Lung (tissue), 17 donors: ENCODE measurements at places on chromosomes 13 and 19. TPM values are rescaled to one million over a fixed set of nuclear protein-coding genes. Genes with fewer than 3 reads are reported as not detected.
A peak's percentile ranks its signal among the peaks of the same experiment; 100 is the strongest.

DNA sequence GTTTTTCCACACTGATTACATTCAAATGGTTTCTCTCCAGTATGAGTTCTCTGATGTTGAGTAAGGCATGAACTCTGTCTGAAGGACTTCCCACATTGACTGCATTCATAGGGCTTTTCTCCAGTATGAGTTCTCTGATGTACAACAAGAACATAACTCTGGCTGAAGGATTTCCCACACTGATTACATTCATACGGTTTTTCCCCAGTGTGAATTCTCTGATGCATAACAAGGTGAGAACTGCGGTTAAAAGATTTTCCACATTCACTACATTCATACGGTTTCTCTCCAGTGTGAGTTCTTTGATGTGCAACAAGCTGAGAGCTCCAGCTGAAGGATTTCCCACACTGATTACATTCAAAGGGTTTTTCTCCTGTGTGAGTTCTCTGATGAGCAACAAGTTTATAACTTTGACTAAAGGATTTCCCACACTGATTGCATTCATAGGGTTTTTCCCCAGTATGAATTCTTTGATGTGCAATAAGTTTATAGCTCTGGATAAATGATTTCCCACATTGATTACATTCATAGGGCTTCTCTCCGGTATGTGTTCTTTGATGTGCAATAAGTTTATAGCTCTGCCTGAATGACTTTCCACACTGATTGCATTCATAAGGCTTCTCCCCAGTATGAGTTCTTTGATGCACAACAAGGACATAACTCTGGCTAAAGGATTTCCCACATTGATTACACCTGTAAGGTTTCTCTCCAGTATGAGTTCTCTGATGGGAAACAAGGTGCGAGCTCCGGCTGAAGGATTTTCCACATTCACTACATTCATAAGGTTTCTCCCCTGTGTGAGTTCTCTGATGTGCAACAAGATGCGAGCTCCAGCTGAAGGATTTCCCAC lies 23.5 kb downstream of the ZNF180 start:
- no peaks in the 10 kb centered on the region for H3K27me3 ChIP-seq
- H3K4me3 ChIP-seq = no peak overlapping the region
- DNase-seq = peak; percentile 18

The ZNF524 gene
- total RNA-seq = 26.3 TPM

The CAPN12 gene
- total RNA-seq = 2.0 TPM

The ERICH6B gene
- not detected for total RNA-seq

DNA sequence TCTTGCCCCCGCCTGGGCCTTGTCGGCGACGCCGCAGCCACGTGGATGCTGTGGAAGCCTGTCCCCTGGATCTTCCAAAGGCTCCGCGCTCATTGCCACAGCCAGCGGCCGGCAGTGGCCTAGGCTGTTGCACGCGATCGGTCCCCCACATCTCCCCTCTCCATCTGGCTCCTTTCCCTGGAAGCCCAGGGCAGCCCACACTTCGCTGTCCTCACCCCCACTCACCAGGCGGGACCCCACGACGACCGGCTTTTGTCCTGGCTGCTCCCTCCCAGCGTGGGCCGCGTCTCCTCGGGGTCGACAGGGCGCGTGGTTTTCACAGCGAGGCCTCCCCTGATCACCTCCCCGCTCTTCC lies 605 bp upstream of the TEX30 start:
- H3K4me3 ChIP-seq = peak overlapping the region; percentile 79
- no peaks in the 10 kb centered on the region for H3K36me3 ChIP-seq
- H3K27ac ChIP-seq = peak overlapping the region; percentile 85
- H3K27me3 ChIP-seq = no peaks in the 10 kb centered on the region
- peaks cover 8% of the 10 kb centered on the region for H3K4me1 ChIP-seq
- DNase-seq = no peak

- H3K27me3 ChIP-seq = no peaks in the 10 kb centered on the region
- H3K36me3 ChIP-seq = peaks cover 9% of the 10 kb centered on the region
- DNase-seq = no peak
- peak overlapping the region; percentile 98 for H3K27ac ChIP-seq
These were observed 838 bp downstream of the PPP2R1A start for GRCh38 chr19:52190487-52191293.

The ZIK1 gene
- total RNA-seq = 13.8 TPM

- no peak overlapping the region for H3K27ac ChIP-seq
- no peak for DNase-seq
- H3K4me3 ChIP-seq = no peak overlapping the region
- no peaks in the 10 kb centered on the region for H3K4me1 ChIP-seq
- no peaks in the 10 kb centered on the region for H3K36me3 ChIP-seq
These were observed 60.3 kb downstream of the ZNF100 start for GRCh38 chr19:21707065-21707464.

The ADPRHL1 gene
- total RNA-seq = 1.4 TPM

The GPALPP1 gene
- 45.0 TPM for total RNA-seq

- H3K4me3 ChIP-seq = no peak overlapping the region
- no peaks in the 10 kb centered on the region for H3K27me3 ChIP-seq
- no peak overlapping the region for H3K27ac ChIP-seq
- H3K36me3 ChIP-seq = no peaks in the 10 kb centered on the region
- DNase-seq = no peak
- no peaks in the 10 kb centered on the region for H3K4me1 ChIP-seq
These were observed 511.0 kb upstream of the HTR2A start for GRCh38 chr13:47407808-47408207.

- no peaks in the 10 kb centered on the region for H3K4me1 ChIP-seq
- H3K27me3 ChIP-seq = no peaks in the 10 kb centered on the region
- peak; percentile 34 for DNase-seq
- H3K27ac ChIP-seq = no peak overlapping the region
These were observed 19.4 kb downstream of the GPC5 start for GRCh38 chr13:91417660-91418325.

- peaks cover 13% of the 10 kb centered on the region for H3K27me3 ChIP-seq
- H3K27ac ChIP-seq = peak overlapping the region; percentile 100
- H3K4me3 ChIP-seq = peak overlapping the region; percentile 64
- H3K36me3 ChIP-seq = no peaks in the 10 kb centered on the region
- no peak for DNase-seq
- peaks cover 14% of the 10 kb centered on the region for H3K4me1 ChIP-seq
These were observed 108.8 kb downstream of the KCNRG start for GRCh38 chr13:50123862-50124535.

- H3K4me3 ChIP-seq = no peak overlapping the region
- H3K27ac ChIP-seq = no peak overlapping the region
- H3K4me1 ChIP-seq = peaks cover 5% of the 10 kb centered on the region
- H3K27me3 ChIP-seq = no peaks in the 10 kb centered on the region
These were observed 4.2 kb downstream of the DHX34 start for GRCh38 chr19:47353307-47353712.

The NKPD1 gene
- total RNA-seq = not detected

The CYP4F12 gene
- 4.2 TPM for total RNA-seq

The ALOX5AP gene
- total RNA-seq = 17.9 TPM

DNA sequence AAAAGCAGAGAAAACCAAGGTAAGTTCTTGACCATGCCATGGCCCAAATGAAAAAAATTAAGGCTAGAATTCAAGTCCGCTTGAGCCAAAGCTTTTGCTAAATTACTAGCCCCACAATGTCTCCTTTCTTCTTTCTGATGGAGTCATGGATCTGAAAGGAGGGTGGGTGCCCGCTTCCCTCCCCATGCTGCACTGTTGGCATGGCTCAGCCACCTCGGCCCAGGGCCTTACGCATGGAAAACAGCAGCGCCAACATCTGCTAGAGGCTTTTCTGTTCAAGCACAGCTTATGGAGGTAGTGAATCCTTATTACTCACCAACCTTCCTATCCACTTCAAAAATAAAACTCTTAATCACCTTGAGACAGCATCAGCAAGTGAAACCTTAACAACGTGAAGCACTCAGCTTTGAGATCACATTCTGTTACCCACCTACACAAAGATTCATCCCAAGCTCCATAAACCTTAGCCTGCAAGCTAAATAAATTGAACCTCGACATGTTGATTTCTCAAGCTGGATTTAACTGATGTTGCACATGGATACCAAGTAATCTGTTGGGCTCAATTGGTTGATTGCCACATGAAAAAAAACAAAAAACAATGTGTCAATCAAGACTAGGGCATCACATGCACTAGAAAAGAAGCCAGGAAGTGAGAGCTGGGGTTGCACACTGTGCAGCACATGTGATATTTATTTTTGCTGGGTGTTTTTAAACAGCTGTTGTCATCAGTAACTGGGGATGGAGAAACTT lies 43.4 kb downstream of the TPT1 start:
- no peak overlapping the region for H3K4me3 ChIP-seq
- H3K36me3 ChIP-seq = no peaks in the 10 kb centered on the region
- H3K27me3 ChIP-seq = no peaks in the 10 kb centered on the region
- DNase-seq = no peak
- no peaks in the 10 kb centered on the region for H3K4me1 ChIP-seq

GRCh38 chr19:35134601-35135242 lies at the start of gene LGI4:
TSS of gene LGI4 (minus strand) at chr19:35135059. CDS start at chr19:35134680, 379 bp downstream.
- no peaks in the 10 kb centered on the region for H3K36me3 ChIP-seq
- H3K4me1 ChIP-seq = peaks cover 22% of the 10 kb centered on the region
- no peak for DNase-seq
- peak within 1 kb of the TSS; percentile 30 for H3K27ac ChIP-seq
- H3K4me3 ChIP-seq = no peak within 1 kb of the TSS
- no peaks in the 10 kb centered on the region for H3K27me3 ChIP-seq

DNA sequence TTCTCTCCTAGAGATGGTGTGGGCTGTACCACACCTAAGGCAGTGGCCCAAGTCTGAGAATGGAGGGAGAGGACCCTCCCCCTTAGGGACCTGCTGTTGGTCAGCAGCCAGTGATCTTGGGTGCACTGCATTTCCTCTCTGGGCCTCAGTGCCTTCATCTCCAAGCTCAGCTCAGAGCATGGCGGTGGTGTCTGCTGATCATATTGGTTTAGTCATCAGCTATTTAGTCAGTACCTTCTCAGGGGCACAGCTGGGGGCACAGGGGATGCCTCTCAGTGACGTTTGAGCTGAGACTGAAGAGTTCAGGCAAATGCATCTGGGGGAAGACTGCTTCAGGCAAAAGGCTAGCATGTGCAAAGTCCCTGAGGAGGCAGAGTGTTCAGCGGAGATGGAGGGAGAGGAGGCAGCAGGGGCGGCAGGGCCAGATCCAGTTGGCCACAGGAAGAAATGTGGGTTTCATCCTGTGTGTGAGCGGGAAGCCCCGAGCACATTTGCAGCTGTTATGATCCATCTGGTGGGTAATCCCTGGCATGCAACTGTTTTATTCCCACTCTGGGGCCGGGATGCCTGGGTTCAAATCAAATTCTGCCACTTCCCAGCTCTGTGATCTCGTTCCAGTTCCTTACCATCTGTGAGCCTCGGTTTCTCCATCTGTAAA lies 15.7 kb upstream of the PGLS start:
- no peak for DNase-seq
- H3K4me3 ChIP-seq = no peak overlapping the region
- H3K27me3 ChIP-seq = no peaks in the 10 kb centered on the region
- no peak overlapping the region for H3K27ac ChIP-seq

The ZNF585A gene
- 17.2 TPM for total RNA-seq

GRCh38 chr13:106121173-106121754 lies 414.2 kb downstream of the EFNB2 start:
- H3K27me3 ChIP-seq = no peaks in the 10 kb centered on the region
- H3K27ac ChIP-seq = no peak overlapping the region
- H3K4me1 ChIP-seq = no peaks in the 10 kb centered on the region
- DNase-seq = no peak
- no peaks in the 10 kb centered on the region for H3K36me3 ChIP-seq

The C13orf42 gene
- not detected for total RNA-seq

The USE1 gene
- 22.0 TPM for total RNA-seq

DNA sequence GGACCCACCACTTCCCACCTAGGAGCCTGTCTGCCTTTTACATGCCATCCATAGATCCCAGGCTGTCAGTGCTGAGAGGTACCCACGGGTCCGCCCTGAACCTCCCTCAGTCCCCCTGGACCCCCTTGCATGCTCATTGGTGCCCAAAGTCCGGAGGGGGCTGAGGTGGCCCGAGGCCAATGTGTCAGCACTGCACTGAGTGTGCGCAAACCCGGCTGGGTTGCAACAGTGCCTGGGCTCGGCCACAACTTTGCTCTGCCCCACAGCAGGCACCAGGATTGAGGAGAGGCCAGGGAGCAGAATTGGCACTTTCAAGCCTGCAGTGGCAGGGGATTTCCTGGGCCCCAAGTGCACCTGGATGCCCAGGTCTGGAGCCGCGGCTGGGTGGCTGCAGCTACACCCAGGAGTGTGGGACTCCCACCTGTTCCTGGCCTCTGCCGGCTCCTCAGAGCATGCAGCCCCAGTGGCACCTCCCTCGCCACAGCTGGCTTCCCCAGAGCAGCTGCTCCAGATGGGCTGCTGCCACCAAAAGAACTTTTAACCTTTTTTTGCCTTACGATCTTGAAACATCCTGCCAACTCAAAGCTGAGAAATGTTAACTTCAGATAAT lies 837.0 kb downstream of the SLITRK6 start:
- no peaks in the 10 kb centered on the region for H3K36me3 ChIP-seq
- DNase-seq = no peak
- no peak overlapping the region for H3K27ac ChIP-seq
- no peak overlapping the region for H3K4me3 ChIP-seq
- H3K27me3 ChIP-seq = no peaks in the 10 kb centered on the region

The MCF2L gene
- 78.7 TPM for total RNA-seq

GRCh38 chr13:43805071-43805468 lies 18.3 kb upstream of the ENOX1 start:
- no peak overlapping the region for H3K27ac ChIP-seq
- H3K36me3 ChIP-seq = no peaks in the 10 kb centered on the region
- H3K4me3 ChIP-seq = no peak overlapping the region
- DNase-seq = no peak
- no peaks in the 10 kb centered on the region for H3K4me1 ChIP-seq
- H3K27me3 ChIP-seq = no peaks in the 10 kb centered on the region

DNA sequence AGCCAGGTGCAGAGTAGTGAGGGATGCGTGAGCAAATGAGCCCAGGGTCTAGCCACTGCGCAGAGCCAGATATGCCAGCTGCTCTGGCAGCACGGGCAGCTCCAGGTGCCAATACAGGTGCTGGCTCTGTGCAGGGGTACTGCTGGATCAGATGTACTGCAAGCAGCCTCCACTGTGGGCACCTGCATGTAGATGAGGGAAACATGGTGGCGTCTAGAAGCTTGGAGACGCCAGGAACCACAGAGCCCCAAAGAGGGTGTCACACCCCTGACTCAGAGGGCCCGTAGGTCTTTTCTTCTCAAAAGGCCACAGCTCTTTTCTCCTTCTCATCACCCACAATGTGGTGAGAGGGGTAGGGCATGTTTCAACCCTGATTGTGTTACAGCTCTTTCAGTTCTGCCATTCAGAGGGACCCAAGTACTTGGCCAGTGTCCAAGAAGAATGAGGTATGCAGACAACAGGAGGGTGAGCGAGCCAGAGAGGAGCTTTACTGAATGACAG lies 244.4 kb upstream of the SLITRK1 start:
- no peak overlapping the region for H3K4me3 ChIP-seq
- H3K4me1 ChIP-seq = no peaks in the 10 kb centered on the region
- no peaks in the 10 kb centered on the region for H3K36me3 ChIP-seq
- no peaks in the 10 kb centered on the region for H3K27me3 ChIP-seq
- H3K27ac ChIP-seq = no peak overlapping the region
